Stimulated activated naive B cell treated with anti-CD40 and anti-IgM and Interleukin-4, amounts not matched to agents 10 μg/mL and 1 μg/mL and 100 μg/mL, for 72 hours (primary cell): ENCODE measurements at places on chromosomes 7 and 10.

DNA sequence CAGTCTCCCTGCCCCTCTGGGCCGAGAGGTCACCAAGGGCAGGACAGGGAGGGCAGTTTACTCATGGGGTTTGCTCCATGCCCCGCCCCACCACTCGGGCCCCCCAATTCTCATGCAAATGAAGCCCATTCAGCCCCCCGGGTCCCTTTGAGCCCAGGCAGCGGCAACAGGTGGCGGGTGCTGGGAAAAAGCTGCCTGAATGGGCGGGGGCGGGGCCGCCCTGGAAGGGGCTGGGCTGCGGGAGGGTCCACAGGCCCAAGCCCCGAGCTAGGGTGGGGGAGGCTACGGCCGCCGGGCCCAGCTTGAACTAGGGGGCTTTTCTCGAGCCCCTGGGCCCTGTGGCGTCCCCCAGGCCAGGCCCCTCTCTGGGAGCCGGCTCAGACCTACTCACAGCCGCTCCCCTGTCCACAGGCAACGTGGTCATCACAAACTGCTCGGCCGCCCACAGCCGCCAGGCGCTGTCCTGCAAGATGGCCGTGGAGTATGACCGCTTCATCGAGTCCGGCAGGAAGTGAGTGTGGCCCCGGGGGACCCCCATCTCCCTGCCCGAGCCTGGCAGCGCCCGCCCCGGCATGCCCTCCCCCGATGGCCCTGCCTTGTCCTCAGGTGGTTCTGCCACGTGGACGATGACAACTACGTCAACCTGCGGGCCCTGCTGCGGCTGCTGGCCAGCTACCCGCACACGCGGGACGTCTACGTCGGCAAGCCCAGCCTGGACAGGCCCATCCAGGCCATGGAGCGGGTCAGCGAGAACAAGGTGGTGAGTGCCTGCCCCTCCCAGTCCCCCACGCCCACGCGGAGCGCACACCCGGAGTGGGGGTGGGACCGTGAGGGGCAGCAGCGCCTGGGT is 5.5 kb downstream of the LFNG start:
- H3K27me3 ChIP-seq, result no peaks in the 10 kb centered on the region
- H3K4me1 ChIP-seq, result peaks cover 94% of the 10 kb centered on the region
- H3K36me3 ChIP-seq, result peaks cover 26% of the 10 kb centered on the region
- H3K4me3 ChIP-seq, result peak overlapping the region; percentile 41
- no peak for DNase-seq

DNA sequence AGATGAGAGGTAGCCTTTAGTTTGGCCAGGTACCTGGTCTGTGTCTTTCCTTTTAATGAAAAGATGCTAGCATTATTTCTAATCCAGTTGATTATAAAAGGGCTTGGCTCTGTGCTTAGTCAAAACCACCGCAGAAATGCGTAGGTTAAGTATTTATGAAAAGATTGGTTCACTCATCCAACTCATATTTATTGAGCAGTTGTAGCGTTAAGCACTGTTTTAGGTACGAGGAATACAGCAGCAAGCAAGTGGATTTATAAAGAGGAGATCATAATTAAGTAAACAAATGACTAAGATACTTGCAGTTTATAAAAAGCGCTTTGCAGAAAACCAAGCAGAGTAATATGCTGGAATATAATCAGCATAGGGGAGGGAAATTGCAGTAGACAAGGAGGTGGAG is 129.8 kb downstream of the PPP1R17 start:
- peaks cover 2% of the 10 kb centered on the region for H3K4me1 ChIP-seq
- H3K27ac ChIP-seq, result no peak overlapping the region
- H3K36me3 ChIP-seq, result no peaks in the 10 kb centered on the region
- DNase-seq, result no peak

- peaks cover 39% of the 10 kb centered on the region for H3K4me1 ChIP-seq
- H3K27ac ChIP-seq, result no peak overlapping the region
- no peaks in the 10 kb centered on the region for H3K27me3 ChIP-seq
- peaks cover 22% of the 10 kb centered on the region for H3K36me3 ChIP-seq
- no peak overlapping the region for H3K4me3 ChIP-seq
These were observed 57.0 kb downstream of the BRAF start for GRCh38 chr7:140867467-140868462.

- peak overlapping the region; percentile 75 for H3K27ac ChIP-seq
- no peaks in the 10 kb centered on the region for H3K27me3 ChIP-seq
- peak overlapping the region; percentile 92 for H3K4me3 ChIP-seq
- H3K4me1 ChIP-seq, result peaks cover 29% of the 10 kb centered on the region
These were observed 1.2 kb downstream of the PLOD3 start for GRCh38 chr7:101216001-101216859.

DNA sequence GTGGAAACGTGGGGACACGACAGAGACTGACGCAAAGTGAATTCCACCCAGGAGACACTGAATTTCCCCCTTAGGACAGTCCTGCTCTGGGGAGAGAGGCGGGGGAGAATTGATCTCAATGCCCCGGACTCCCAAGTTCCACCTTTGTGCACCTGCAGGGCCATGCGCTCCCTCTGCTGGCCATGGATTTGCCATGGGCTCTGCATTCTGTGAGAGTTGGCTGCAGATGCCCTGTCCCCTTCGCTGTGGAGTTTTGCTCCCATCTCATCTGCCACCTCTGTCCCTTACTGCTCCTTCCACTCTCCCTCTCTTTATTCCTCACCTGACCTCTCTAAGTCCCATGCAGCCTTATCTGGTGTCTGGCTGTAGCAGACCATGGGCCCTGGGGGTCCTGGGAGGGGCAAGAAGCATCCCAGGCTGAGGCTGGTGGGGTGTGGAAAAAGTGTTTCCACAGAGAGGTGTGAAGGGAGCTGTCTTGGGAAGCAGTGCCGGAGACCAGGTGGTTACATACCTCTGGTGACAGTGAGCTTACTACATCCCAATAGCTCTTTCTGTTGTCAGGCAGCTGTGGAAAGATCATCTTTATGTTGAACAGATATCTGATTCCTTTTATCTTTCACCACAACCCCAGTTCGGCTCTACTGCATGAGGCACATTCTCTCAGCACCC is 14.3 kb downstream of the GHRHR start:
- no peak for DNase-seq
- H3K27me3 ChIP-seq, result peaks cover 59% of the 10 kb centered on the region
- no peaks in the 10 kb centered on the region for H3K36me3 ChIP-seq
- H3K27ac ChIP-seq, result no peak overlapping the region
- no peak overlapping the region for H3K4me3 ChIP-seq

DNA sequence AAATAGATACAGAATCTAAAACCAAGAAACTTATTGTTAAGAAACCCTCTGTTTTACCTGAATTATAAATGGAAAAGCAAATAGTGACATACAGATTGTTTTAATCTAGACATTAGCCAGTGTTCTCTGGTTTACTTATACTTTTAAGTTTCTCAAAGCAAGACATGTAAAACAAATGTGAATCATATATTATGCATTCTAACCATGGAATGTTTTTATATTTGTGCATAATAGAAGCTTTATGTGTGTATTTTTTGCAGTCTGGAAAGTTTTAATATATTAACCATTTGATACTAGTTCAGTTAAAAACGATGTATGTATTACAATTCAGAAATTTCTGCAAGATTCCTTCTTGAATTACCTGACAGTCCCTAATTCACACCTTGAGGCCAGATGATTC is 150.6 kb upstream of the TMEM72 start:
- H3K4me3 ChIP-seq, result no peak overlapping the region
- peaks cover 21% of the 10 kb centered on the region for H3K27me3 ChIP-seq
- H3K36me3 ChIP-seq, result no peaks in the 10 kb centered on the region
- H3K4me1 ChIP-seq, result no peaks in the 10 kb centered on the region
- H3K27ac ChIP-seq, result no peak overlapping the region

- DNase-seq, result no peak
- no peak overlapping the region for H3K4me3 ChIP-seq
- no peaks in the 10 kb centered on the region for H3K4me1 ChIP-seq
- H3K36me3 ChIP-seq, result no peaks in the 10 kb centered on the region
- peaks cover 9% of the 10 kb centered on the region for H3K27me3 ChIP-seq
- H3K27ac ChIP-seq, result no peak overlapping the region
These were observed 919 bp downstream of the PLA2G12B start for GRCh38 chr10:72953687-72954086.

- DNase-seq, result no peak
- no peaks in the 10 kb centered on the region for H3K4me1 ChIP-seq
- no peak overlapping the region for H3K4me3 ChIP-seq
- no peak overlapping the region for H3K27ac ChIP-seq
These were observed 172.5 kb upstream of the SHH start for GRCh38 chr7:155984609-155985405.

- peaks cover 15% of the 10 kb centered on the region for H3K27me3 ChIP-seq
- no peak overlapping the region for H3K27ac ChIP-seq
- H3K4me1 ChIP-seq, result no peaks in the 10 kb centered on the region
- H3K36me3 ChIP-seq, result no peaks in the 10 kb centered on the region
- no peak for DNase-seq
These were observed 4.3 kb upstream of the UCN3 start for GRCh38 chr10:5360318-5360915.

GRCh38 chr7:55508221-55509011 is 63.9 kb downstream of the VOPP1 start:
- H3K4me3 ChIP-seq, result no peak overlapping the region
- H3K4me1 ChIP-seq, result peaks cover 52% of the 10 kb centered on the region
- DNase-seq, result no peak
- H3K36me3 ChIP-seq, result peaks cover 71% of the 10 kb centered on the region

DNA sequence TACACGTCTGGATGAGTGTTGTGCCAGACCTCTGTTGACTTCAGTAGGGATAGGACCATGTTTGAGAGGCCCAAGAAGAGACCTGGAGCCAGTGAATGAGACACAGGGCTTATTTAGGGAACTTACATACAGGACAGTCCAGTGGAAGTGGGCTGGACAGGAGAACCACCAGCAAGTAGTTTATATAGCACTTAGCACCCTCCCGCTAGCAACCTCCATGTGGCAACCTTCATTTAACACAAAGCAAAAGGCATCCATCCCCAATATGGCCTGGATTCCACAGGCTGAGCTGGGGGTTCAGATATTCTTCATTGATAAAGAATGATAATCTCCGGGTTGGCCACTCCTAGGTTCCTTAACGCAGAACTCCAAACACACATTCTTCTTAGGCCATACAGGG is 93.7 kb downstream of the TRIM24 start:
- no peak overlapping the region for H3K27ac ChIP-seq
- H3K4me3 ChIP-seq, result no peak overlapping the region
- DNase-seq, result no peak
- peaks cover 72% of the 10 kb centered on the region for H3K36me3 ChIP-seq

DNA sequence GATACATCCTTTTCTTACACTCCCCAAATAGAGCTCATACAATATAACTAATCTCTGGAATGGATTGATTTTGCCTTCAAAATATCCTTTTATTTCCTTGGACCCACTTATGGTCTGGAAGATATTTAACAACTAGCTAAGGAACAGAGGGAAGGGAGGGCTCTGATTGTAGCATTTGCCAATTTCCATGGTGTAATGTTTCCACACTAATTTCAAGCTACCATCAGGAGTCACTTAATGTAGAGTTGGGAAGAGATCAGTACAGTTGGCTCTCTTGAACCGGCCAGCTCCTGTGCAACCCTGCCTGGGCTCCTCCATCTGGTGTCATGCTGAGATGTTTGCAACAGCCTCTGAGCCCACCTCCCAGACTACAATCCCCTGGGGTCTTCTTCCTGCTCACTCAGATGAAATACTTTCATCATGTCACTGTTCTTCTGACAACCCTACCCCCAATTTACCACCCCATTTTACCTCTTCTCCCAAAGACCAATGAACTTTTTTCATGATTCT is 8.0 kb upstream of the IL6 start:
- DNase-seq, result no peak
- H3K4me1 ChIP-seq, result peaks cover 68% of the 10 kb centered on the region
- peak overlapping the region; percentile 29 for H3K4me3 ChIP-seq
- peaks cover 4% of the 10 kb centered on the region for H3K36me3 ChIP-seq
- peak overlapping the region; percentile 71 for H3K27ac ChIP-seq

DNA sequence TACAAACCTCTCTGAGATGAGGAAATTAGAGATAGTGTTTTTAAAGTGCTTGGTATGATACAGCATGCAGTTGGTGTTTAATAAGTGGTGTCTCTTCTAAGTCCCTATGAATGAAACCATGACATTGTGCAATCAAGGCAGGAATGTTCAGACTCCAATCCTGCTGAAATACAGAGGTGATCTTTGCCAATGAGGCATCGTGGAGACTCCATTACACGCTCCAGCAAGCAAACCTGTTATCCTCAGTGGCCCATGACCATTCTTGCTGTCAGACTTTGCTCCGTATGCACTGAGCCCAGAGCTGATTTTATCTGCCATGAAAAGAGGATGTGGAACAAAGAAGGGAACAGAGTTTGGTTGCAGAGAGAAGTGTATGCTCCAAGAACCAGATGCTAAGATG is 47.3 kb downstream of the CDHR3 start:
- DNase-seq, result no peak
- no peak overlapping the region for H3K27ac ChIP-seq
- H3K27me3 ChIP-seq, result no peaks in the 10 kb centered on the region
- peaks cover 11% of the 10 kb centered on the region for H3K36me3 ChIP-seq

DNA sequence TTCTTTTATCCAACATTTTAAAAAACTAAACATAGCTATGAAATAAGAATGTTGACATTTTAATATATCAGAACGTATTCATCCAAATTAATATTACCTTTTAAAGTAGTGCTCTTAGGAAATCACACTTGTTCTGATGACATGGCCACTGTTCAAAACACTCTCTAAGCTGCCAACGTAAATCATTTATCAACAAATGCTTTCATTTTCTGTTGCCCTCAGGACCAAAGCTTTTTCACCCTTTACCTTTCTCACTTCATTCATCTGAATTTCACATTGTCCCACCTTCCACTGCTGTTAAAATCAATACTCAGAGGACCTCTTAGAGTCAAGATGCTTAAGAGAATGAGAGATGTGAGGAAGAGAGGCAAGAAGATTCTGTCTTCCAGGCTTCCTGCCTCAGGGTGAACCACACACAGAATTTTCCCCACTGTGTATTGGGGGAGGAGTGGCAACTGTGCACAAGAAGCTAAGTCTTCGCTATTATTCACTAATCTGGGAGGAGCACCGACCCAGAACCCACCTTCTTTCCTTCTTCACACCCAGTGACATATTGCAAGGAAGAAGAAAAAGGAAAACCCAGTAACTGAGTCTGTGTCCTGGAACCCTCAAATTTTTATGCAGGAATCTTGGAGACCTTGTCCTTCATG is 21.0 kb downstream of the HIBADH start:
- H3K4me3 ChIP-seq, result no peak overlapping the region
- H3K4me1 ChIP-seq, result peaks cover 8% of the 10 kb centered on the region
- no peaks in the 10 kb centered on the region for H3K27me3 ChIP-seq
- H3K36me3 ChIP-seq, result peaks cover 30% of the 10 kb centered on the region
- no peak overlapping the region for H3K27ac ChIP-seq

DNA sequence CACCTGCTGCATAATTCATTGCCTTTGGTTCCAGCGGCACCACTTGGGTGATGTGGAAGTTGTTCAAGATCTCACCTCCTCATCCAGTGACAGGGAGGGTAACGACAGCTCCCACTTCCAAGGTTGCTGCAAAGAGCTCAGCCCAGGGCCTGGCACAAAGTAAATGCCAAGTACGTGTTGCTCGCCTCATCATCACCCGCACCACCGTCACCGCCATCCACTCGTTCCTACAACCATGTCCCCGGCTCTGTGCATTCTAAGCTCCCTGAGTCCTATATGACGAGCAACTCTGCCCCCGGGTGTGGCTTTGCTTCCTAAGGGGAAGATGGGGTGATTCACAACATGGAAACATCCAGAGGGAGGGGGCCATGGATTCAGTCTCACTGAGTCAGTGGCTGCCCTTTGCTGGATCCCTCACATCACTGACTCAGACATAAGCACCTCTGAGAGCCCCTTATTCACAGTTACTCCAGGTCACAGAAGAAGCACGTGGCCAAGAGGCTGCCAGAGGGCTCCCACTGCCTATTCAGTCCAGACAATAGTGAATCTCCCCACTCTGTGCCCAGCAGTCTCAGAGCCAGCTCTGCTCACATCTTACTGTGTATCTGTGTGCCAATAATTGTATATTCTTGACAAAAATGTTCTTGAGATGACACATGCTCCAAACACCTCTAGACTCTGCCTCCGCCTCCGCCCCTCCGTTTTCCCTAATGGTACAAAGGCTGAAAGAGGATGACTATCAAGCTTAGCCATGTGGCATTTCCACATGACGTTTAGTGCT is 159.1 kb downstream of the GFRA1 start:
- no peaks in the 10 kb centered on the region for H3K36me3 ChIP-seq
- H3K27ac ChIP-seq, result no peak overlapping the region
- no peaks in the 10 kb centered on the region for H3K4me1 ChIP-seq
- no peak for DNase-seq
